ENCODE measurements at places on chromosomes 11 and 22.

DNA sequence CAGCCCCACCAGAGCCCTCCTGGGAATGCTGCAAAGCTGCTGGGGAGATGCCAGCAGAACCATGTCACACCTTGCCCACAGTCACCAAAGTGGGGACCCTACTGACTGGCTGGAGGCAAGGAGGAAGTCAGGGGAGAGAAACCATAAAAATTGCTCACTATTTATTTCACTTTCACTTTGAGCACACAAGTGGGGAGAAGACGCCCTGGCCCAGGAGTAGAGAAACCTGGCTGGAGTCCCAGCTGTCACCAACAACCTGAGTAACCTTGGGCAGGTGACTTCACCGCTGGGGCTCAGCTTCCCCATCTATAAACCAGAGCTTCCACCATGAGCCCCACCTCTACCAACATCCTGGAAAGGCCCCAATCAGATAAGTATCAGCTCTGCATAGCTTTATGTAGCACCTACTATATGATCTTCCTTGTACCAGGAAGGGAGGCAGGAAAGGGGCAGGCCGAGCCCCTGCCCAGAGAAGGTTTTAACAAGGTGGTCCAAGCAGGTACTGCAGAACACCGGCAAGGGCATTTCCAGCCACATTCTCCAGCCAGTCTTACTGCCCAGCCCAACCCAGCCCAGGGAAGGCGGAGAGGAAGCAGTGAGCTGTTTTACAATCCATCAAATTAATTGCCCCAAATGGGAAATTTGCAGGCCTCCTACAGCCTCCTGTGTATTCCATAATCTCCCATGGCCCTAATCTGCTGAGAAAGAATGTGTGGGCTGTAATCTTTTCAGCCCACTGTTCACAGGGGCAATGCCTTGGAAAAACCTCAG, 27.6 kb downstream of the PLEKHA7 start:
- peak; percentile 26 for DNase-seq

DNA sequence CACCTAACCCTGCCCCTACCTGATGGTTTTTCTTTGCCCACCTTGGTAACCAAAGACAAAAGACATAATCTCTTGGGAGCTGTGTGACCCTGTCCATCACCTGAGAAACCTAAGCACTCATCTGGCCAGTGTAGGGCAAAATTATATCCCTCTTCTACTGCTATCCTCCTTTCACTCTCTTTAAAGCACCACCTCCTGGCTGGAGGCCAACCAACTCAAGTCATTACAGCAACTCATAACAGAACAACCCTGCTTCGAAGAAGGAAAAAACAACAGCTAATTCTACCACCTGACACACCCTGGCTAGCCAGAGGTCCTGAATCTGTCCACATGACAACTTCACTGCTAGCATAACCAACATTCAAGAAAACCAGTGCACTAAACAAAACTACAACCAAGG, 45.5 kb downstream of the GAS2 start:
- no peak for DNase-seq

- DNase-seq: no peak
These were observed 68.7 kb upstream of the GDPD4 start for GRCh38 chr11:77370217-77370616.

- no peak for DNase-seq
These were observed 173.2 kb downstream of the KIF18A start for GRCh38 chr11:27934830-27935145.

DNA sequence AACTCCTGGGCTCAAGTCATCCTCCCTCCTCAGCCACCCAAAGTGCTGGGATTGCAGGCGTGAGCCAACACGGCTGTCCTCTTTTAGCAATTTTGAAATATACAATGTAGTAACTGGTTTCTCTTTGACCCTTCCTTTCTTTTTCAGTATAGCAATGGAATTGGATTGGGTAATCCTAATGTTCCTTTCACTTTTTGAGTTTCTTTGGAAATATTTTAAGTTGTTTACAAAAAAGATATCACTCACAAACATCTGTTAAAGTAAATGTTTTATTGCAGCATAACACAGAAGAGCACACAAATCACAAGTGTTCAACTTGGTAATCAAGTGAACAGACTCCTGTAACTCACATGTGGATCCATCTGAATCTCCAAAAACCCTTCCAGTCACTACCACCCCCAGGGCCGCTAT, 44.6 kb upstream of the EP300 start:
- DNase-seq: no peak

Measured in stimulated activated CD8-positive, alpha-beta memory T cell treated with anti-CD3 and anti-CD28 coated beads, Interleukin-4, amount 100 ng/mL, for 24 hours (primary cell).